ENCODE measurements at places on chromosomes 6 and 20.
A peak's percentile ranks its signal among the peaks of the same experiment; 100 is the strongest.

DNA sequence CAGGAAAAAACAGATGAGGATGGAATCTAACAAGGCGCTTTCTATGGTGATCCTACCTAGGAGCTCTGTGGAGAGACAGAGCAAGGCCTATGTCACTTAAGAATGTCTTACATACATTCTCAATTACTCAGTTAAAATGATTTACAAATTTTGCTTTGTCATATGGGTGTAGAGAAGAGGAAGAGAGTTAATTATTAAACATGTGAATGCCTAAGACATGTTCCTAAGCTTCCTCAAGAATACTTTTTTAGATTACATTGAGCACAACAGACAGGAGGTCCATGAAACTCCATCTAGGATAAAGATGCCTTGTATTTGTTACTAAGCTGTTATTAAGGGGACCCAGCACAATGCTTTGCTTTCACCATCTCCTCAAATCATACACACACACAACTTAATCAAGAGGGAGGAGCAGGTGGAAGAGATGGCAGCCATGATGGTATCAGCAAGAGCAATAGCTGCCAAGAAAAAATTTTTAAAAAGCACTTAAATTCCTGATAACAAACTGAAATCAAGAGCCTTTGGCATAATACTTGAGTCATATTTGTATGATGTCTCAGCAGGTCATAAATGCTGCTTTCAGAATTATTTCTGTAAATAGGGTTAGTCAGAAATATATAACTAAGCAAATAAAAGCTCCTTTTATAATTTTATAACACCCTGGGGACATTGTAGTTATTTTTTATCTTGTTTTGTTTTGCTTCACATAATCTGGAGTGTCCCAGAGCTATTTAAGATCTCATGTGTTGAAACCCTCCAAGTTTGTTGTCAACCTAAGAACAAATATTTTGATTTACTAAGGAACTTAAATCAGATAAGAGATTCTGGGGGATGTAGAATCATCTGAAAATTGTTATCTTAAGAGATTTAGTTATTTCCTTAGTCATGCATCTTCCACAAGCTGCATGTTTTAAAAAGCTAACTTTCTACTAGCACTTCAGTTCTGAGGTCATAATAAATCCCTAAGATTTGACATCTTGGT, 70.0 kb upstream of the CD2AP start:
- DNase-seq, result no peak

- DNase-seq, result peak; percentile 29
Observed at GRCh38 chr20:13166011-13166410, 55.1 kb upstream of the ISM1 start.

DNA sequence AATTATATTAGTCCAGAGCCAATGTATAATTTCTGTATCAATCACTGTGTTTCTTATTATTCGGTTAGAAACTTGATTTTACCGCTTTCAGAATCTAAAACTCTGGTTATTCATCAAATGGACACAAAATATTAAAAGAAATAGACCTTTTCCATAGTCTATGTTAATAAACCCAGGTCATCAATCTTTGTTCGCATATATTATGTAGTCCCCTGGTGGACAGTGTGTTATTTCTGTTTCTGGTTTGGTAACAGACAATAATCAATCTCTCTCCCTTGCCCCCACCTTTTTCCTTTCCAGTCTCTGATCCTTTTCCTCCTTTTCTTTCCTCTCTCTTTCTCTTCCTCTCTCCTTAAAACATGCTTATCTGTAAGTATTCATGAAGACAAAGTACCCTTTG, 139.0 kb downstream of the FLRT3 start:
- DNase-seq, result no peak

DNA sequence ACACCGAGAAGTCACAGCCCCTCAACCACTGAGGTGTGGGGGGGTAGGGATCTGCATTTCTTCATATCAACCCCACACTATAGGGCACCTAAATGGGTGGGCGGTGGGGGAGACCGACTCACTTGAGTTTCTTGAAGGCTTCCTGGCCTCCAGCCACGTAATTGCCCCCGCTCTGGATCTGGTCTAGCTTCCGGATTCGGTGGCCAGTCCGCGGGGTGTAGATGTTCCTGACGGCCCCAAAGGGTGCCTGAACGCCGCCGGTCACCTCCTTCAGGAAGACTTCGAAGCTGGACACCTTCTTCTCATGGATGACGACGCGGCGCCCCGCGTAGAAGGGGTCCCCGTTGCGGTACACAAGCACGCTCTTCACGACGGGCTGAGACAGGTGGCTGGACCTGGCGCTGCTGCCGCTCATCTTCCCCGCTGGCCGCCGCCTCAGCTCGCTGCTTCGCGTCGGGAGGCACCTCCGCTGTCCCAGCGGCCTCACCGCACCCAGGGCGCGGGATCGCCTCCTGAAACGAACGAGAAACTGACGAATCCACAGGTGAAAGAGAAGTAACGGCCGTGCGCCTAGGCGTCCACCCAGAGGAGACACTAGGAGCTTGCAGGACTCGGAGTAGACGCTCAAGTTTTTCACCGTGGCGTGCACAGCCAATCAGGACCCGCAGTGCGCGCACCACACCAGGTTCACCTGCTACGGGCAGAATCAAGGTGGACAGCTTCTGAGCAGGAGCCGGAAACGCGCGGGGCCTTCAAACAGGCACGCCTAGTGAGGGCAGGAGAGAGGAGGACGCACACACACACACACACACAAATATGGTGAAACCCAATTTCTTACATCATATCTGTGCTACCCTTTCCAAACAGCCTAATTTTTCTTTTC, at the start of gene DCDC2:
Gene DCDC2 (minus strand): TSS at position 724 of the 883 bp plus-strand sequence. CDS start 309 bp downstream, at position 415.
- no peak for DNase-seq

- DNase-seq, result no peak
Observed at GRCh38 chr6:1708820-1709219, 99.1 kb downstream of the FOXC1 start.
